ENCODE measurements at places on chromosomes 12 and 14.

DNA sequence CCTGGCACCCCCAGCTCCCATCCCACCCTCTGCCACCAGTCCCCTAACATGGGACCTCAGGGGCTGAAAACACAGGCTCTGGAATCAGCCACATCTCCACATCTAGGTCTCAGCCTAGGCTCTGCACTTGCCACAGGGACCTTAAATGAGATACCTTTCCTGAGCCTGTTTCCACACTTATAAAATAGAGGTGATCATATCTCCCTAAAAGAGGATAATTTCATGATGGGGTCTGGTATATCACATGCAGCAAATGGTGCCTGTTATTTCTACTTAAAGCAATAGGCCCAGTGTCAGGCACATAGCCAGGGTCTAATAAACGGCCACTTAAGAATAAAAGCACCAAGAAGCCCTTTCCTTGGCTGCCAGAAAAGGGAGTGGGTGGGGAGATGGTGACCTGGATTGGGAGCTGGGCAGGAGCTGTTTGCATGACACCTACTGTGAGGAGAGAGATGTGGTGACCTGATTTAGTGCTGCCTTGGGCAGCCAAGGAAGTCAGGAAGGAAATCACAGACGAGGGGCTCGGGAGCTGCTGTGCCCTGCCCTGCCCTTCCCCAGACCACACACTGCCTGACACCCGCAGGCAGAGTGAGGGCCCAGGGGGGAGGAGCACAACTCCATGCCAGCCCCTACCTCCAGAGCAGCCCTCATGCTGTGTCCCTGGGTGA, 71.2 kb downstream of the IRF2BPL start:
- DNase-seq = no peak

DNA sequence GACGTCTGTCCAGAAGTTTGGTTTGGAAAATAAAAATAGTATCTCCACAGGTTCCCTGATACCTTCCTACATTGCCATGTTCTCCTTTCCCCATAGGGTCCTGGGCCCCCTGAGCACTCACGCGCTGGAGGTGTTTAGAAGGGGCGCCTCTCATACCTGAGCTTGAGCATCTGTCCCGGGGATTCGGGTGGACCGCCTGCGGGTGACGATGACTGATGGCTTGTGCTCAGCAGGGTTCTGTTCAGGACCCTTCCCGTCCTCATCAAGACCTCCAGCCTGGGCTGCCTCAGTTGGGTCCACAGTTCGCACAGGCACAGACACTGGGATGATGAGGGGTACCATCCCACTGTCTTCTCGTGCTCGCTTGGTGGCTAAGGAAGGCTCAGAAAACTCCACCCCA, 22.7 kb upstream of the PNMA1 start:
- DNase-seq = no peak

DNA sequence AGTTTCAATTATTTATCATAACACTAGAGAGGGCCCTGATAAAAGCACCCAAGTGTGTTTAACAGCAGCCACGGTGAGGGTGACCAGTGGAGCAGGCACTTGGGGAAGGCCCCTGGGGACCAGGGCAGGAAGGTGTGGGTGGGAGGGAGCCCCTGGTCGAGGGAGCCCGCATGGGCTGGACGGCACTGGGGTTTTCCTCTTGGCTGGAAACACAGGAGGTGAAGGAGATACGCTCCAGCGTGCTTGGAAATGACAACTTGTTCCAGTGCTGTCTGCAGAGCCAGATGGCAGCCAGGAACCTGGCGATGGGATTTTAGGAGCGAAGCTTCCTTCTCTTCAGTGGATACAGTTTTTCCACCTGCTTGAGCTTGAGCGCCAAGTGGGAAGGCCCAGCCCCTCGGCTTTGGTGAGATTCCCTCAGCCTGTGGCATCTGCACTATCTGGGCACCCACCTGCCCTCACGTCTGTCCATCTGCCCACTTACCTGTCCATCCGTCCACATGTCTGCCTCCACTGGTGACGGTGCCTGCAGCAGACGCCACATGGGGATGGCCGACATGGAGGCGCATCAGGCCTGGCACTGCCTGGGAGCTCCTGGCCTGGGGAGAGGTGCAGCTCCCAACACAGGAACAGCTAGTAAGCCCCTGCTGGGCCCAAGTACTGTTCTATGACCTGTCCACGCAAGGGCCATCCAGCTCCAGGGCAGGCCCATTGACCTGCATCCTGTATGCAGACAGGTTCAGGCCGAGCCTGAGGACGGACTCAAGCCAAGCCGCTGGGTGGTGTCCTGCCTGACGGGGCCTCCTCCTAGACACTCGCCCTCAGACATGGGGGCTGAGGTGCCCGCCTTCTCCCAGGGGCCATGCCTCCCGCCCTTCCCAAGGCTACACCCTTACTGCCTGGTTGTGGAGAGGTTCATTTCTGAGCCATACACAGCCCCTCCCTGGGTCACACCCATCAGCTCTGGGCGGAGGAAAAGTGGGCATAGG, 192.2 kb upstream of the C14orf180 start:
- DNase-seq = no peak

GRCh38 chr12:40178701-40179100, 46.1 kb upstream of the LRRK2 start:
- no peak for DNase-seq

DNA sequence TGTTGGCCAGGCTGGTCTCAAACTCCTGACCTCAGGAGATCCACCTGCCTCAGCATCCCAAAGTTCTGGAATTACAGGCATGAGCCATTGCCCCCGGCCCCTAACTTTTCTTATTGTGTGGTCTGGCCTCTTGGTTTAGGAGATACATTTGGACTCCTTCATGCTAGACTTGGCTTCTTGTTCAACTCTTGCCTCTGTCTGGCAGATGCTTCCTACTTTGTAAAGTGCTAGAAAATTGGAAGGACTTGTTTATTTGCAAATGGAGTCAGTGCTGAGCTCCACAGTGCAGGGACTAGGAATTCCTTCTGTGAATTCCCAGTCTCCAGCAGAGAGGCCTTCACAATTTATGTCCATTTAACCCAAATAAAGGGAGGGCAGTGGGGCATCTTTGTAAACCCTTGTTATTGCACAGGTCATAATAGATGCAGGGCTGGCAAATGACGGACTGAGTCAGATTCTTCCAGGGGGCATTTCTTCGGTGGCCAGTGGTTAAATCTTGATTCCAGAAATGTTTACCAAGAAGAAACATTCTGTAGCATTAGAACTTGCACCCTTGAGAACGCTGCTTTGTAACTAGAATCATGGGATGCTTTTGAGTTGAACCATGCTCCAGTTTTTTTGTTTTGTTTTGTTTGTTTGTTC, 73.8 kb upstream of the TBX3 start:
- DNase-seq = no peak

DNA sequence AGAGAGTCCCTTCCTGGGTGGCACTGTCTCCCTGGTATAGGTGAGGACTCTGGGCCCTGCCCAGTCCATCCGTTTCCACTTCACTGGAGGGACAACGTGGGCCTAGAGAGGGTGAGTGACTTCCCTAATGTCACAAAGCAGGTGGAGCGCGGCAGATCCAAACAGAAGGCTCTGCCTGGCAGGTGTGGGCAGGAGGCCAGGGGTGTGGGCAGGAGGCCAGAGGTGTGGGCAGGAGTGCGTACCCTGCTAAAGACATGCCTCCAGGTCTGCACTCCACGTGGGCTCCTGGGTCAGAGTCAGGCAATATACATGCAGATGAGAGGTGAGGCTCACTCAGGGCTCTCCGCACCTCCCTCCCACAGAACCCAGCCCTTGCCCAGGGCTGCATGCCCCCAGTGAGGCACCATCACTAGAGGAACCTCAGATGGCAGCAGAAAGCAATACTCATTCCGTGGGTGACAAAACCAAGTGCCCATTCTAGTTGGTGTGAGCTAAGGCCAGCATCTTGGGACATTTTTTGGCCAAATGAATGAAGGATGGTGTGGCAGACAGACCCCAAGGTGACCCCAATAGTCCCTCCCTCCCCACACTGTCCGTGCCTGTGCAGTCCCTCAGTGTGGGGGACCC, 271.6 kb upstream of the RTL1 start:
- no peak for DNase-seq

DNA sequence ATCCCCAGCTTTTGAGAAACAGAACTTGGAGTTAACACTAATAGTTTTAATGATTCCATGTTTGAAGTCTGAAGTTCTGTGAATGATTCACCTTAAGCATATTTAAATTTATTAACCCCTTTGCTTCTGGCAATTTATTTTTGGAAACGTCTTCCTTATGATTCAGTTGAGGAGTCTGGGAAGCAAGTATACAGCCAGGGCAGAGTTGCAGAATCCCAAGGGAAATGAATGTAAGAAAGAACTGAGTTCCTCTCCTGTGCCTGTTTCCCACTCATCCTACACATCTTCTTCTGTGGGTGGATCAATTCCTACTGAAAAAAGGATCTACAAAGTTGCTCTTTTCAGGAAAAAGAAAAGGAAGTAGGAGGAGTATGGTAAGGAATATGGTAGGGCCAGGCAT, 108.2 kb upstream of the CCDC91 start:
- no peak for DNase-seq

DNA sequence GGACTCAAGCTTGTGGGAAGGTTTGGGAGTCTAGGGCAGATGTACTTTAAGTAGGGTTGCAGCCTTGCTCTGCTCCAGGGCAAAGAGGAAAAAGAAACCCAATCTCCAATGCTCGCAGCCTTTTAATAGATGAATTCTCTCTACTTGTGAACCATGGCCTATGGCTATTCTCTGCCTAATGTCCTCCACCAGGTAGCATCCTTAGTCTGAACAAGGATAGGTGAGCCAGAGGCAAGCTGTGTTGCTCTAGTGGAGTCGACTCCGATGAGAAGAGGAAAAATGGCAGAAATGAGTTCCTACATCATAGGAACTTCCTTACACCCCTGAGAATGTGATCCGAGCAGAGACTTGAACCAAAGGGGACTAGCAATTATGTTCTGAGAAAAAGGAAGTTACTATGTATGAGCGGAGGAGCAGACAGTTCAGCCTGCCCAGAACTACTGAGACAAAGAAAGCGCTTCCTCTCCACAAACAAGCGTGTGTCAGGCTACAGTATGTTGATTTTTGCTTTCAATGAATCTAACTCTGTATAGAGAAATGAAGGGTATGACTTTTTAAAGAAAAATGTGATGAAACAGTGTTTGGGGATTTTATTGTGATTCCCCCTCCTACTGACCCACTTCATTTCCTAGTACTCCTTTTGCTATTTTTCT, 153.6 kb upstream of the ARID2 start:
- no peak for DNase-seq

- DNase-seq = no peak
Observed at GRCh38 chr14:74126315-74127013, 41.7 kb downstream of the LIN52 start.

GRCh38 chr12:2317772-2318171, 265.0 kb downstream of the CACNA1C start:
- no peak for DNase-seq

DNA sequence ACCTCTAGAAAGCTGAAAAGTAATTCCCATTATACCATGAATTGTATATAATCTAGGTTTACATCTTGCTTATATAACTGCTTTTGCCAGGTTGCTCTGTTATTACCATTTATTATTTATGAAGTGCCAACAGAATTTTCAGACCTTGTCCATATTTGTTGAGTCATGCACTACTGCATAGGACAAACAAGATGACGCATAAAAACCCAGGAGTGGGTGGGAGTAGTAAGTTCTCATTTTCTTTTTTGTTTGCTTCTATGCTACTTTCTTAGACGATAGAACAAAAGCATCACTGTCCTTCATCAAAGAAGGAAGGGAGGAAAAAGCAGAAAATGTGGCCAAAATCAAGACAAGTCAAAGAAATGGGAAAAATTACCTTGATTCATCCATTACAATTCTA, 119.0 kb upstream of the RASSF8 start:
- DNase-seq = no peak

- peak; percentile 68 for DNase-seq
Observed at GRCh38 chr14:61025251-61026223, 44.5 kb downstream of the SLC38A6 start.

- no peak for DNase-seq
Observed at GRCh38 chr14:54787261-54787660, 115.4 kb downstream of the GCH1 start.

- DNase-seq = no peak
Observed at GRCh38 chr12:75877763-75878621, 153.6 kb downstream of the PHLDA1 start.

DNA sequence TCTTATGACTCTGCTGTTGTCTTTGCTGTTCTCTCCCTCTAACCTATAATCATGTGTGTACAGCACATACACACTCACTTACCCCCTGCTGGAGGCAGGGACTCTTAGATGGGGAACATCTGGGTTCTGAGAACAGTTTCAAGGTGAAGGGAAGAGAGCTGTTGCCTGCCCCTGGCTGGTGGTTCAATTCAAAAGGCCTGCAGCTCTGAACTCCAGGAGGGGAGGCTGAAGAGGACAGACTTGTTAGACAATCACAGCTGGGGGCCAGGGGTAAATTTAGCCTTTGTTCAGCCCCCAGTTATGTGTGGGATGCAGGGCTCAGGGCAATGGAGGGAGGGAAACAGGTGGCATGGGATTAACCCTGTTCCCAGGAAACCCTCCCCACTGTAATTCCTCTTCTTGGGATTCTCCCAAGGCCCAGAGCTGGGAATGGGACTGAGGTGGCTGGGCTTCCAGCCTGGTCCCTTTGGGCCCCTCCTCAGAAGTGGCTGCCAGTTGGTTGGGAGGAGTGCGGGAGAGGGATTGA, 1.9 kb downstream of the MYL6B start:
- no peak for DNase-seq

GRCh38 chr14:77037938-77038568, 9.5 kb upstream of the IRF2BPL start:
- DNase-seq = no peak

DNA sequence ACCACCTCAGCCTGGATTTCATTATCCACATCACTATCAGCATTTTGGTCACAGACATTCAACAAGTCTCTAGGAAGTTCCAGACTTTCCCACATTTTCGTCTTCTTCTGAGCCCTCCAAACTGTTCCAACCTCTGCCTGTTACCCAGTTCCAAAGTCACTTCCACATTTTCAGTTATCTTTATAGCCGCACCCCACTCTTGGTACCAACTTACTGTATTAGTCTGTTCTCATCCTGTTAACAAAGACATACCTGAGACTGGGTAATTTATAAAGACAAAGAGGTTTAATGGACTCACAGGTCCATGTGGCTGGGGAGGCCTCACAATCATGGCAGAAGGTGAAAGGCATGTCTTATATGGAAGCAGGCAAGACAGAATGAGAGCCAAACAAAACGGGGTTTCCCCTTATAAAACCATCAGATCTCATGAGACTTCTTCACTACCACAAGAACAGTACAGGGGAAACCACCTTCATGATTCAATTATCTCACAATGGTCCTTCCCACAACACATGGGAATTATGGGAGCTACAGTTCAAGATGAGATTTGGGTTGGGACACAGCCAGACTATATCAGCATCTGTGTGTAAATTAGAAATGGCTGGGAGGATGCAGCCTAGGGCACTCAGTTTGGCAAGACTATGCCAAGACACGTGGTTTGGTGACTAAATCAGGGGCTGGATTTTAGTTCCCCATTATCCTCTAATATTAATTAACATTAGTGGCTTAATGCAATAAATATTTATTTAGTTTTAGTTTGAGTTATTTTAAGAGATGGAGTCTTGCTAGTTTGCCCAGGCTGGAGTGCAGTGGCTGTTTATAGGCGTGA, 16.2 kb upstream of the FUT8 start:
- DNase-seq = no peak

GRCh38 chr12:2722806-2723205, 72.0 kb upstream of the FKBP4 start:
- no peak for DNase-seq

- no peak for DNase-seq
Observed at GRCh38 chr12:26361964-26362363, 166.6 kb downstream of the SSPN start.
